ENCODE measurements at places on chromosomes 6 and 20. TPM values are rescaled to one million over a fixed set of nuclear protein-coding genes. Genes with fewer than 3 reads are reported as not detected.

DNA sequence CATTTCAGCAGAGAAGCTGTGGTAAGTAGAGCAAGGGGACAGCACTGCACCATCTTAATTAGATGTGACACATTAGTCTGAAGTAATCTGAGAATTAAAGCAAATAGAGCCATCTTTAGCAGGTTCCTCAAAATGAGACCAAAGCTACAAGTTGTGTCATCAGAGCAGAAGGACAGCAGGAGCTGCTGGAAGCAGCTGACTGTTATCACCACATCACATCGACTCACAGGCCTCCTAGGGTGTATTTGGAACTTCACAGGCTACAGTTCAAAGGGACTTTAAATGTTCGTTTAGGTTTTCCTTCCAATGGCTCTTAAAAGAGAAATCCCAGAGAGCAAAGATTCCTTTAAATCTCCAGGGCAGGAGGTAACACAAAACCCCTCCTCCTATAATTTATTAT, 69.5 kb downstream of the LCA5 start:
- no peak for DNase-seq

DNA sequence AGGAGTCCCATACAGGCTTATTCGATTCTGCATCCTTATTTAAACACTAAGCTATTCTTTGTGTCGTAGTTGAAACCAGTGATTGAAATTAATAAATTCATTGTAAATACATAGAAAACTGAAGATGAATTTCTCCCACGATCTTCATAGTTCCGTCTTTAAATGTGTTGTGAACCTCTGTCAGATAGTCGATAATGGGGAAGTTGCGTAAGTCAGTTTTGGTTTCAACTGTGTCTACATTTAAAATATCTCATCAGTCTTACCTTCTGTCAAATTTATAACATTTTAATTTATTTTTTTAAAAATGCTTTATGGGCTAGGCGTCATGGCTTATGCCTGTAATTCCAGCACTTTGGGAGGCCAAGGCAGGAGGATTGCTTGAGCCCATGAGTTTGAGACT, 12.7 kb downstream of the STX11 start:
- no peak for DNase-seq

MYL9 gene
- 1,144 TPM for polyA plus RNA-seq

DNA sequence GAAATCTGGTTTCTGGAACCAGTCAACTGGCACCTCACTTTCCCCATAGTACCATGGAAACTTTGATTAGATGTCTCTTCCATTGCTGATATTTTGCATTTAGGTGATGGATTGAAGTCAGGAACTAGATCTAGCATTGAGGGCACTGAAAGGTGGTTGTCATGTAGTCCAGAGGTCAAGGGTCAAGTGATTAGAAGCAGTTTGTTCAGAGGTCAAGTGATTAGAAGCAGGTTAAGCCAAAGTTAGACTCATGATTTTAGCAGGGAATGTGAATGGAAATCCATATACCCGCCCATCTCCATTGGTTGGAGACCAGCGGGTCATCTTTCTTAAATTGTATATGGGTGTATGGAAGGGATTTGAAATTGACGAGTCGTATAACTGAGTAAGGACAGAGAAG, 51.2 kb downstream of the CBFA2T2 start:
- DNase-seq: no peak

DNA sequence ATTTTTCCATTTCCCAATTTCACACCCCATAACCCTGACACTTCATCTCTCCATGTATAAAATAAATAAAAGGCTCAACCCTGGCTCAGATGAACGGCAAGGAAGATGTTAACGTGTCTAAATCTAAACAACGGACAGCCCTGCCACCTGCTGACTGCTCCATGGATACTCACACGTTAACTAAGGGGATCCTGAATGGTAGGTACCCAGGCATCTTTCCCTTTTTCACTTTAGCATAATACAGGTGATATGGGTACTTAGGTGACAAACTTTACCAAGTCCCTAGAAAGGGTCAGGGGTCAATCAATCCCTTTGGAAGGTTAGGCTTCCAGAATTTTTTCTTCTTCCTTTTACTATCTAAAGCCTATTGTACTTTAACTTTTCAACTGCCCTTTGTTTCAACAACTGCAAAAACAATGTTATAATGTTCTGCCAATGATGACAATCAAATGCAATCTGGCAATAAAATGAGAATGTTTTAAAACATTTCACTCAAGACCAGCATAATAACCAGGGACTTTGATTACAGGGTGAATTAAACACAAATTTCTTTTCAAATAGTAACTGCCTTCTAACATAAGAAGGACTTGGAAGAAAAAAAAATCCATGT, 52.4 kb upstream of the IPCEF1 start:
- no peak for DNase-seq

- no peak for DNase-seq
Observed at GRCh38 chr20:1871807-1872458, 23.3 kb upstream of the SIRPA start.
